ENCODE measurements at places on chromosomes 12 and 14. TPM values are rescaled to one million over a fixed set of nuclear protein-coding genes. Genes with fewer than 3 reads are reported as not detected.

ZNF84 gene
- total RNA-seq = 28.9 TPM

GRCh38 chr14:23181946-23182345 is 1.5 kb downstream of the SLC7A8 start:
- no peak for DNase-seq

GRCh38 chr12:53320352-53321195 is 836 bp downstream of the AAAS start:
- DNase-seq = peak; percentile 62

- peak; percentile 26 for DNase-seq
Observed at GRCh38 chr12:2112401-2112800, 59.6 kb downstream of the CACNA1C start.

GPR162 gene
- total RNA-seq = 1.4 TPM

DNA sequence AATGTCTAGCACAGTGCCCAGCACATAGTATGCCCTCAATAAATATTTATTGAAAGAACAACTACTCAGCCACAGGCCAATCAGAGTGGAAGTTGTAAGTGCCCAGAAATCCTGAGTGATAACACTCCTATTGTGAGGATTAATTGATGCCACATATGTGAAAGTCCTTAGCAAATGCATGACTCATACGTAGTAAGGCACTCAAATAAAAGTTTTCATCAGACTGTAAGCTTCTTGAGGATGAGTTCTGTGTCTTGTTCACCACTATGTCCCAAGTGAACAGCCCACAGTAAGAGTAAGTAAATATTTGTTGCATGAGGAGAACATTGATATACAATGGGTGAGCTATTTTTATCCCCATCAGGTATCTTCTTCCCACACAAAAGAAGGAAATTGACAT is 24.7 kb upstream of the ANO6 start:
- DNase-seq = no peak

DNA sequence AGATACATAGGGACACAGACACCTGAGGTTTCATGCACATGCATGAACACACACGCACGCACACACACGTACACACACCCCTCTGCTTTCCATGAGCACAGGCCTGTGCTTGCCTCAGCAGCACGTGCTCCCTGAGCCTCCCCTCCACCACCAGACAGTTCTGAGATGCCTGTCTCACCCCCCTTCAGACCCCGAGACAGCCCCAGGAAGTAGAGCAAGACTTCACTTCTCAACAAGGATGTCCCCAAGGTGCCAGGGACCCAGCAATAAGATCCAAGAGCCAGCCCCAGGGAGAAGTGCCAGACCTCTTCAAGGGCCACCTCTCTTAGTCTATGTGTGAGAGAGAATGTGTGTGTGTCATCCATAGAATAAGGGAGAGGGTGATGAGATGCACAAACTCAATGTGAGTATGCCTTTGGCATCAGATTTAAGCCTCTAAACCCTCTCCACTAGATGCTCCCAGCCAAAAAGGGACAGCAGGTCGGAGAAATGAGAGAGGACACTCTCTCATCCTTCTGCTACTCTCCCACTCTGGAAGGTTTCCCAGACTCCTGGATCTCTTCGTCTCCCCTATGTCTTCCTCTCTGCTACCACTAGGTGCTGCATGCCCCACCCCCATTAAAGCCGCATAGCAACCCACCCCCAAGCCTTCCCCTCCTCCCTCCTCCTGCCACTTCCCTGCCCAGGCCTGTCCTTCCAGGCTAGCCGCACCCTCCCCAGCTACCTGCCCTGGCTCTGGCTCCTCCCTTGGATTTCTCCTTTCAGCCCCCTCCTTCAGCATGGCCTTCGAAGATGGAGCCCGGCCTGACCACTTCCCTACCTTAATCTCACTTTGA is 7.7 kb downstream of the RARG start:
- DNase-seq = peak; percentile 84

- no peak for DNase-seq
Observed at GRCh38 chr12:7916936-7917335, 19.1 kb downstream of the SLC2A3 start.

P2RX7 gene
- total RNA-seq = 4.0 TPM

- DNase-seq = peak; percentile 66
Observed at GRCh38 chr12:30806989-30807694, 52.4 kb upstream of the CAPRIN2 start.
